Skeletal muscle cell (primary cell): ENCODE measurements at places on chromosomes 6 and 20.

DNA sequence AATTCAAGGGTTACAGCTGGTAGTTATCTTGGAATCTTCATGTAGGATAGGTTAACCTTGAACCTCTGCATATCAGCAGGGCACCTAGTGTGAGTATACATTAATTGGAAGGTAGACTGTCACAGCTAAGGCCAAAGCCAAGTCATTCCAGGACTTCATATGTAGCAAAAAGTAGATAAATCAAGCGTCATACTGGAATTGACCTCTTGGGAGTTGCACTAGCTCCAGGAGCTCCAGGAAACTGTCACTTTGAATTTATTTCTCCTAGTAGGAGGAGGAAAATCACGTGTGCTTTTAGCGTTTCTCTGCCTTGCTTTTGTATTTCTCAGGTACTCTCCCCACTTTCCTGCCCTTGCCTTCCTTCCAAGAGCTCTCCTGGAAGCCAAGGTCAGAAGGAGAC, 30.3 kb downstream of the RIPOR2 start:
- DNase-seq = no peak

- no peak for DNase-seq
These were observed 20.4 kb upstream of the FRMD1 start for GRCh38 chr6:168099201-168100010.

DNA sequence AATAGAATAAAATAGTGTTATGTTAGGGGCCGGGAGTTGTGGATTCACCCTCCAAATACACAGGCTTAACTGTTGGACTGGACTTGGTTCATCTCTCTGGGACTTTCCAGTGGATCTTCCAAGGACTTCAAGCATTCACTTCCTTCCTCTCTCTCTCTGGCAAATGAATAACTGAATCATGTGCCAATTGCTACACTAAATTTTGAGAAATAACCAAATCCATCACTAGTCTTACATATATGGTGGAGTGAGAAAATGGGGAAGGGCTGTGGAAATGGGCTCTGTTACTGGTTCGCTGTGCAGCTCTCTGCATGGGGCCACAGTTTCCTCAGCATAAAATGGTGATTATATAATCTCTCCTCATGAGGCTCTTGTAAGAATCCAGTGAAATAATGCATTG, 6.8 kb upstream of the KIAA1755 start:
- DNase-seq = no peak

DNA sequence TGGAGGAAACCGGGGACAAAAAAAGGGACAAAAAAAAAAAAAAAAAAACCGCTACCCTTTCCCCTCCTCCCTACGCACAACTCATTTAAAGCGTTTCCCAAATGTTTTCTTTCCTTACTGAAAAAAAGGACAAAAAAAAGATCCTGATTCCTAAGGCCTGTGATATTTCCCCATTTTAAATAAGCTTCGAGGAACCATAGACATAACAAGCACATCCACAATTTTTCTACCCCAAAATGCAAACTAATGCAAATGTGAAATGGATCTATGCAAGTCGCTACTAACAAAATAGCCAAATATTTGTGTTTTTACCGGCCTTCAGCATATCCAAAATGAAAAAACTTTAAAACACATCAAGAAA, 1.4 kb upstream of the ZNF217 start:
- no peak for DNase-seq

DNA sequence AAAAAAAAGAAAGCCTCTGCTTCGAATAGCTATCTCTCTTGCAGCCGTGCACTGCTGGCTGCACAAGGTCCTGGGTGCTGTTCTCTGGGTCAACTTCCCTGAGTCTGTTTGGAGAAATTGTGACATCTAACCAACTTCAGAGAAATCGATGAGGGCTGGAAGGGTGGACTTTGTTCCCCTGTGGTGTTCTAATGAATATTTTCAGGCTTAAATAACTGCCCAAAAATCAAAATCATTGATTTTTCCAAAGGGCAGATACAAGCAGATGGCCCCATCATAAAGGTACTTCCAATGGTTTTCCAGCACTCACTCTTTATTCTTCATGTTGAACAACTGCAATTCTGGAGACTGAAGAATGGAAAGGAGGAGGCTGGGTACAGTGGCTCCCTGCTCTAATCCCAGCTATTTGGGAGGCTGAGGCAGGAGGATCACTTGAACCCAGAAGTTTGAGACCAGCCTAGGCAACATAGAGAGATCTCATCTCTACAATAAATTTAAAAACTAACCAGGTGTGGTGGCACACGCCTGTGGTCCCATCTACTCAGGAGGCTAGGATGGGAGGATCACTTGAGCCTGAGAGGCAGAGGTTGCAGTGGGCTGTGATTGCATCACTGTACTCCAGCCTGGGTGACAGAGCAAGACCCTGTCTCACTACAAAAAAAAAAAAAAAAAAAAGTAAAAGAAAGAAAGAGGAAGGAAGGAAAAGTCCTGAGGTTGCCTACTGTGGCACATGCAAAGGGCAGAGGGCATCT, 59.1 kb downstream of the FOXA2 start:
- DNase-seq = no peak
